ENCODE measurements at places on chromosomes 3 and 15. TPM values are rescaled to one million over a fixed set of nuclear protein-coding genes. Genes with fewer than 3 reads are reported as not detected.

DNA sequence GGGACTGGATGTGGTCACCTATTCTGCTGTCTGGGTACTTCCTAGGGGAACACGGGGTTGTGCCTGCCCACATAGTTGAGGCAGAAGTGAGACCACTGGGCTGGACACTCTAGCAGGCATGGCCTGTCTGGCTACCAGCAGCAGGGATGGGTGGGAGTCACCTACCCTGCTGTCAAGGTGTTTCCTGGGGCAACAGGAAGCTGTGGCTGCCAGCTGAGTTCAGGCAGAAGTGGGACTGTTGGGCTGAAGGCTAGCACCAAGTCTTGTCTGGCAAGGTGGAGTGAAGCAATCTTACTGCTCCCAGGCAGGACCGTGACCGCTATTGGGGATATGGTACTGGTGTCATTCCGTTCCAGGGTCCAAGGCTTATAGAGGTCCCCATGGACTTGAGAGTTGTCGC is 20.3 kb upstream of the ZDHHC23 start:
- H3K27me3 ChIP-seq: no peaks in the 10 kb centered on the region
- no peak overlapping the region for H3K4me3 ChIP-seq
- no peaks in the 10 kb centered on the region for H3K4me1 ChIP-seq
- H3K36me3 ChIP-seq: no peaks in the 10 kb centered on the region

- H3K36me3 ChIP-seq: no peaks in the 10 kb centered on the region
- no peak overlapping the region for H3K27ac ChIP-seq
- no peak overlapping the region for H3K4me3 ChIP-seq
- H3K4me1 ChIP-seq: no peaks in the 10 kb centered on the region
Observed at GRCh38 chr3:87969620-87970019, 89.2 kb downstream of the CGGBP1 start.

GRCh38 chr15:64749999-64750657 is 25.3 kb downstream of the RBPMS2 start:
- H3K27me3 ChIP-seq: no peaks in the 10 kb centered on the region
- H3K4me1 ChIP-seq: peaks cover 18% of the 10 kb centered on the region
- DNase-seq: peak; percentile 88
- no peak overlapping the region for H3K4me3 ChIP-seq

TRAT1 gene
- total RNA-seq: not detected

MESP2 gene
- total RNA-seq: 0.72 TPM
